Stimulated activated CD8-positive, alpha-beta memory T cell treated with anti-CD3 and anti-CD28 coated beads, Interleukin-4, amount 100 ng/mL, for 48 hours (primary cell): ENCODE measurements at places on chromosomes 6 and 20.

- DNase-seq = no peak
Measured at GRCh38 chr6:87210979-87211378, 55.6 kb downstream of the ZNF292 start.

GRCh38 chr20:4170621-4171537 lies 155.5 kb upstream of the RNF24 start:
- DNase-seq = no peak

DNA sequence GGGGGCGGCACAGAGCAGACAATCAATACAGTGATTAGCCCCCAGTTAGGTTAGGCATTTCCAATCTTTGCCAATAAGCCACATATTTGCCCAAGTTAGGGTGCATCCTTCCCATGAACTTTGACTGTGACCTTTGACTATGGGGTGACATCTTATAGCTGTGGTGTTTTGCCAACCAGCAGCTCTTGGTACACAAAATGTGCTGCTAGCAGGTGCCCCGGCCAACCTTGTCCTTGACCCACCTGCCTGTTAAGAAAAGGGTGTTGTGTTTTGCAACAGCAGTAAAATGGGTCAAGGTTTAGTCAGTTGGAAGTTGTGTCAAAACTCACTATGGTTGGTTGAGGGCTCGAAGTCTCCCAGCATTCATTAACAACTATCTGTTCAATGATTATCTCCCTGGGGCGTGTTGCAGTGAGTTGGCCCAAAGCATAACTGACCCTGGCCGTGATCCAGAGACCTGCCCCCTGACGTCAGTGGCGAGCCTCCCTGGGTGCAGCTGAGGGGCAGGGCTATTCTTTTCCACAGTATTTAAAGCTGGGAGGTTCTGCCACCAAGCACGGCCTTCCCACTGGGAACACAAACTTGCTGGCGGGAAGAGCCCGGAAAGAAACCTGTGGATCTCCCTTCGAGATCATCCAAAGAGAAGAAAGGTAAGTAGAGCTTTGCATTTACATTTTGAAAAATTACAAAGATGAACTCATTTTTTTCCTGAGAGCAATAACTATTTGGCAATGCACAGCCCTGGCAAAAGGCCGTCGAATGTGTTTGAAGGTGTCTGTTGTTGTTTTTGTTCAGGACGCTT lies at the start of gene PCK1:
Gene PCK1, plus strand, starts transcription at position 557 of the 802 bp plus-strand sequence. CDS start 302 bp downstream, outside the sequence.
- no peak for DNase-seq

GRCh38 chr6:1407499-1407990 lies 18.2 kb downstream of the FOXF2 start:
- DNase-seq = no peak

- no peak for DNase-seq
Measured at GRCh38 chr6:150915880-150916265, 50.4 kb downstream of the MTHFD1L start.

- DNase-seq = no peak
Measured at GRCh38 chr6:33723371-33724085, 12.0 kb upstream of the UQCC2 start.

DNA sequence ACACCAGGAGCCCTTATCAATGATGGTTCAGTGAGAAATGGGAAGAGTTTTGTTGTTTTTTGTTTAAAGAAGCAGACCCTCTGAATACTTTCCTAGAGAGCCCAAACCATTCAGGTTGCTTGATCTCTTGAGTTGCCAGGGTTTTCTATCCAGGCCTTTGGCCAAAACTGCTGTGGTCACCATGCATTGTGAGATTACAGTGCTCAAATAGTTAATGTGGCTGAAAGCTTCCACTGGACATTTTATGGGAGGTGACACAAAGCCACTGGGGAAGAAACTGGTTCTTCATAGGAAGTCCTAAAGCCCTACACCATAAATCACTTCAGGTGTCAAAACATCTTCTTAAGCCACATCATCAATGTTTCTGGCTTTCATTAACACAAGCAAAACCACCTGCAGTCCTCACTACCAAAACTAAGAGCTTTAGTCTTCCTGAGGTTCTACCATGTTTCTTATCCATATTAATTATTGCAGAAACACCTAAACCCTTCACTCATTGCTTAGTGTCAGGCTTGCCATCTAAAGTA lies 101.6 kb downstream of the IBTK start:
- DNase-seq = no peak
